ENCODE measurements at places on chromosomes 4 and X.

DNA sequence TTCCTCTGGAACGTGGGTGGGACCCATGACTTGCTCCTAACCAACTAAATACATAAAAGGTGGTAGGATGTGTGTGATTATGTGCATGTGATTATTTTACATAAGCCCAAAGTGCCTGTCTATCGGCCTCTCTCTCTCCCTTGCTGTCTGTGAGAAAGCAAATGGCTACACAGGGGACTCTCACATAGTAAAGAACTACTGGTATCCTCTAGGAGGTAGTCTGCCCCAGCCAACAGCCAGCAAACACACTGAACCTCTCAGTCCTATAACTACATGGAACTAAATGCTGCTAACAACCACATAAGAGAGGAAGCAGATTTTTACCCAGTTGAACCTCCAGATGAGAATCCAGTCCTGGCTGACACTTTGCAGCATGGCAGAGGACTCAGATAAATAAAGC, 1249.4 kb downstream of the ADGRL3 start:
- no peak for DNase-seq

DNA sequence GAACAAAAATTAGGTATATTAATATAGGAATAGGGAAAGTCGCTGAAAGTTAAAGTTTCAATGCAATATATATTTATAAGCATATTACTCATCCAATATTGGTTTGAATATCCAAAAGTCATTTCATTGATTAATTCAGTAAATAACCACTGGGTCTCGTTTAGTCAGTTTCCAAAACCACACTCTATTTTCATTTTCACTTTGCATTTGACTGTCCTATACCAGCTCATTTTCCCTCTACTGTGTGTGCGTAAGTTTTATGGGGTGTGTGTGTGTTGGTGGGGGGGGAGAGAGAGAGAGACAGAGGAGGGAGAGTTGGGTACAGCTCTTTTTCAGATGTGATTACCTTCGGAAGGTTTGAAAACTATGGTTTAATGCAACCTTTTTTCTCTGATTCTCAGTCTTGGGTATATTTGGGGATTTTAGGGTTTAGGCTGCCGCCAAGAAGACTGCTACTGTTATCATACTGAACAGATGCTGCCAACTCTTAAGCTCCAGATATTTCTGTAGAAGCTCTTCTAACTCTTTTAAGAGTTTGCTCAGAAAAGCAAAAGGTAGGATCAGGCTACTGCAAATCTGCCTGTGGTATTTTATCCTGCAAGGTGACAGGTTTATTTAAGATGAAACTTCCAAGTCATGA, 1427.4 kb downstream of the PCDH7 start:
- no peak for DNase-seq

GRCh38 chr4:2805712-2806389, 13.0 kb downstream of the SH3BP2 start:
- DNase-seq: peak; percentile 27

- no peak for DNase-seq
These were observed 28.7 kb upstream of the ANTXR2 start for GRCh38 chr4:80101792-80102116.
